ENCODE measurements at places on chromosomes 6 and 20.

DNA sequence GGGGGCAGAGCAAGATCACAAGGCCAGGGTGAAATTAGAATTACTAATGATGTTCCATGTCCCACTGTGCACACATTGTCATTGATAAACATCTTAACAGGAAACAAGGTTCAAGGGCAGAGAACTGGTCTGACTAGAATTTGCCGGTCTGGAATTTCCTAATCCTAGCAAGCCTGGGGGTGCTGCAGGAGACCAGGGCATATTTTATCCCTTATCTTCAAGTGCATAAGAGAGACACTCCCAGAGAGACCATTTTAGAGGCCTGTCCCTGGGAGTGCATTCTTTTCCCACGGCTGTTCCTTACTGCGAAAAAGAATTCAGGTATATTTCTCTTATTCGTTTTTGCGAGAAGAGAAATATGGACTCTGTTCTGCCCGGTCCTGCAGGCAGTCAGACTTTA lies 41.5 kb downstream of the CD83 start:
- H3K27me3 ChIP-seq: no peaks in the 10 kb centered on the region
- H3K4me3 ChIP-seq: no peak overlapping the region
- H3K36me3 ChIP-seq: no peaks in the 10 kb centered on the region
- H3K4me1 ChIP-seq: no peaks in the 10 kb centered on the region

GRCh38 chr6:137095093-137095492 lies 50.3 kb upstream of the IL20RA start:
- no peaks in the 10 kb centered on the region for H3K36me3 ChIP-seq
- DNase-seq: no peak
- peaks cover 8% of the 10 kb centered on the region for H3K4me1 ChIP-seq
- no peaks in the 10 kb centered on the region for H3K27me3 ChIP-seq
- H3K4me3 ChIP-seq: no peak overlapping the region

GRCh38 chr6:55825402-55826051 lies 49.9 kb downstream of the BMP5 start:
- no peak overlapping the region for H3K27ac ChIP-seq
- DNase-seq: no peak
- no peak overlapping the region for H3K4me3 ChIP-seq
- peaks cover 18% of the 10 kb centered on the region for H3K4me1 ChIP-seq

- H3K4me3 ChIP-seq: no peak overlapping the region
- H3K36me3 ChIP-seq: no peaks in the 10 kb centered on the region
- H3K27me3 ChIP-seq: no peaks in the 10 kb centered on the region
Observed at GRCh38 chr6:151387175-151387970, 4.0 kb downstream of the ZBTB2 start.

DNA sequence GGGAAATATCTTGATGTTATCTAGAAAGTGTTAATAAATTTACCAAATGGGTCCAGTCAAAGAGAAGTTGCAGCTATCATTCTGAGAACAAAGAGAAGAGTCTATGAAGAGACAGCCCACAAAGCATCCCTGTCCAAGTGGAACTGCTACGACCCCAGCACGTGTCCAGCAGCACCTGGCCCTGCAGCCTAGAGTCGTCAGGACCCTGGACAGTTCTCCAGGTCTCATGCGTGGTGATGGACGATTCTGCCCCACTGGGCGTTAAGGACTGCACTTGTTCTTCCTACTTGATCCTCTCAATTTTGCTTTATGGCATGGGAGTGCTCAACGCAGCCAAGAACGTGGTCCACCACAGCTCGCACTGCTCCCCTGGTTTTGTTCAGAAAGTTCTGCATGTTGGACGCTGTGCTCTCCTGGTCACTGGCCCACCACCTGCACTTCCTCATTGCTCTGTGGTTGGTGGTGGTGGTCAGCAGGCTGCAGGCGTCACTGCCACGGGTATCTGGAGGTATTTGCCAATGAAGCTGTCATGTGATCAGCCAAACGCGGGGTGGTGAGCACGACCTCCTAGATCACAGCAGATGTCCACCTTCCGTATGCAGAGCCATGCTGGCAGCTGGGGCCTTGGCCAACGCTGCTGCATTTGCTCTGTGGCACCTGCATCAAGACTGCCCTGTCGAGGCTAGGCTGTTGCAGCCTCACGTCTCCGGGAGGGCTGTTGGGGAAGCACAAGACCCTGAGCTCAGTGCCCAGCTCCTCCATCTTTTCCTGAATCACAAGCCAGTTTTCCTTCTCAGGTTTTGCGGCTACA lies 356.4 kb downstream of the CDH4 start:
- no peaks in the 10 kb centered on the region for H3K4me1 ChIP-seq
- H3K36me3 ChIP-seq: no peaks in the 10 kb centered on the region
- H3K27me3 ChIP-seq: peaks cover 19% of the 10 kb centered on the region
- H3K4me3 ChIP-seq: no peak overlapping the region

DNA sequence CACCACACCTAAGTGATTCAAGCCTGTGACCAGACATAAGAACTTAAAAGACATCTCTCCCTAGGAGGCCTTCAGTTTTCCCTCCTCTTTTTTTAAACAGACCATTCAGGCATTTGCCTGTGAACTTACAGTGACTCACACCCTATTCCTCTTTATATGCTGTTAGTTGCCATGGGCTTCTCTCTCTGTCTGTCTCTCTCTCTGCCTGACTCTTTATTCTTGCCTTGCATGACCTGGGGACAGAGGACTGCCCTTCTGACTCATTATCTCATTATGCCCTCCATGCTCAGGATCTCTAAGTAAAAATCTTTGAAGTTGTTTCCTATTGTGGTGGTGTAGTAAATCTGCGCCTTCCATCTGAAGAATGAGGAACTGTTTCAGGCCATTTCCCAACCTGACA lies 442.2 kb upstream of the MAN1A1 start:
- H3K36me3 ChIP-seq: no peaks in the 10 kb centered on the region
- H3K4me1 ChIP-seq: no peaks in the 10 kb centered on the region
- H3K27me3 ChIP-seq: no peaks in the 10 kb centered on the region
- H3K4me3 ChIP-seq: no peak overlapping the region
- no peak overlapping the region for H3K27ac ChIP-seq

DNA sequence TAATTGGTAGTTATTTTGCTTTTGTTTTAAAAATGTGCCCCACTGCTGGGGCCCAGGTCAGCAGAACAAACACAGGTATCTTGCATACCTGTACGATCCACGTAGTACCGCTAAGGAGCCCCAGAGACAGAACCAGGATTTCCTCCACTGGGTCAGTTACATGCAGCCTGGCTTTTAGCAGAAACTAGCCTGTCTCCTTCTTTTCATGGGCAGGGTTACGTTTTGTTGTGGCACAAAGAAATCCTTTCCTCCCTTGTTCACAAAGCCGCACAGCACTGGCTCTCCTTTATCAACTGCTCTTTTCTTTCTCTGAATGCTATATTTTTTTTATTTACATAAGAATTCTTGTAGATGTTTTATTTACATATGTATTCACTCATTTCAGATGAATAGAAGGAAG lies 190.3 kb upstream of the POU3F2 start:
- no peak for DNase-seq
- no peaks in the 10 kb centered on the region for H3K36me3 ChIP-seq
- H3K4me1 ChIP-seq: peaks cover 14% of the 10 kb centered on the region
- no peak overlapping the region for H3K4me3 ChIP-seq
